ENCODE measurements at places on chromosomes 4 and X.

DNA sequence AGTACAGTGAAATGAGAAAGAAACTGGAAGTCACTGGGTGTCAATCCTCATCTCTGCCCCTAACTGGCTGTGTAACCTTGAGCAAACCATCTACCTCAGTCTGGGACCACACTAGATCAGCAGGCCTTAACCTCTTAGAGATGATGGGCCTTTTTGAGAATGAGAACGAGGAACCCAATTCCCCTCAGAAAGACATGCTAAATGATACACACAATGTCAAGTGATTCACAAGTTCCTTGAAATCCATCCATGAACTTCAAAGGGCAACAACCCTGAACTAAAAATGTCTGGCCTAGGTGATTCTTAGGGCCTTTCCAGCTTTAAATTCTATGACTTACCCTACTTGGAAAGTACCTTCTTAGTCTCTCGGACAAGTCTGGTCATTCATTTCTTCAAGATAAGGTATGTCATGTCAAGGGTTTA lies 47.4 kb downstream of the ACSL4 start:
- no peak for DNase-seq

GRCh38 chr4:108458681-108459080 lies 161.7 kb upstream of the RPL34 start:
- DNase-seq: no peak

GRCh38 chrX:45806410-45807121 lies 605.9 kb upstream of the DIPK2B start:
- DNase-seq: peak; percentile 95

DNA sequence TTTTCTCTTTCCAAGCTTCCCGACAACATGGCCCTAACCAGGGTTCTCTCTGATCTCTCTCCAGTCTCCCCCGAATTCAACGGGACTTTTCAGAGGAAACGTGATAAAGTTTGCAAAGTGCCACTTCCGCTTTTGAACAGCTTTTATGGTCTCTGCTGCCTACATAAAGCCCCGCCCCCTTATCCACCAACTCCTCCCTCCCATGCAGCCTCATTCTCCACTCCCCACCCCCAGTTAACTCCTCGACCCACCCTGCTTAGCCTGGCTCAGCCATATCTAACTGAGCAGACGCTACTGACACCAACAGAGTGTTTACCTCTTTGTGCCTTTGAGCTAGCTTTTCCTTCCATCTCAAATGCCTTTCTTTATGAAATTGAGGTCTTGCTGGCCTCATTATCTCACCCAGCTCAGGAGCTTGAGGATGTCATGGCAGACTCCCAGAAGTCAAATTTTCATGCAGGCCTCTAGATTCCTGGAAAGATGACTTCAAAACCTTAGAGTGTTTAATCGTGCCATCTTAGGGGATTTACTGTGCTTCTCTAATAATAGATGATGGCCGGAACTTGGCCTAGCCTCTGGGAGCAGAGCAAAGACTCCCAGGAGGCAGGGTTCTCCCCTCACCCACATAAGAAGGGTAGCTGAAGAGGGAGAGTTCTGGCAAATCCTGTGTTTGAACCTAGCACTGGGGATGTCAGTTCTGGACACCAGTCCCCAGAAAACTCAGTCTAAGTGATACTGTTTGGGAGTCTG lies 606.0 kb downstream of the BCOR start:
- DNase-seq: no peak

DNA sequence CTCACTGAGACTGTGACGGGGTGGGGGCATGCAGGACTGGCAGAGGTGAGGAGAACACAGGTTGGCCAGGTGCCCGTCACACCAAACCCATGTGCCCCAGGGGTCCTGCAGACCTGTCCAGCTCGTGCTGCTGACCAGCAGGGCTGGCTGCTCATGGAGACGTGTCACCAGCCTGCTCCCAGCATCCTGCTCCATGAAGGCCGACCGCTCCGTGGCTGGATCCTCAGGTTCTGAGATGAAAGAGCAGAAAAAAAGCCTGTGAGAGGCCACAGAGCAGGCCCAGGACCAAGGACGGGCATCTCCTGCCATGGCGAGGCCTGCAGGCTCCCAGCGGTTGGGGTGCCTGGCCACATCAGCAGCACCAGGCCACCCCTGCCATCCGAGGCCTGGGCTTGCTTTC lies 71.7 kb upstream of the DRD5 start:
- no peak for DNase-seq

DNA sequence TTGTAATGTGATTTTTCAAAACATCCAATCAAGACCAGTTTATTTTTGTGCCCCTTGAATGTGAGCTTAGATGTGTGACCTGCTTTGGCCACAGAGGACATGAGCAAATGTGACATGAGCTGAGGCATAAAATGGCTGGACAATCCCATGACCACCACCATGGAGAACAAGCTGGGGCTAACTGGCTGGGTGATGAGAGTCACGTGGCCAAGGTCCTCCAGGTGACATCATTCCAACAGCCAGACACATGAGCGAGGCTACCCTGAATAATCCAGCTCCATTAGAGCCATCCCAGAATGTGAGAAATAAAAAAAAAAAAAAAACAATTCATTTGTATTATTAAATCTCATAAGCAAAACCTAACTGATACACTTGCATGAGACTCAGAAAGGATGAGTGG lies 90.4 kb upstream of the LDB2 start:
- no peak for DNase-seq

GRCh38 chr4:84500386-84501201 lies 1.5 kb upstream of the NKX6-1 start:
- no peak for DNase-seq

GRCh38 chr4:68463796-68464195 lies 16.5 kb downstream of the TMPRSS11E start:
- DNase-seq: peak; percentile 11

GRCh38 chrX:50067435-50068284 lies 133.1 kb downstream of the AKAP4 start:
- peak; percentile 22 for DNase-seq

DNA sequence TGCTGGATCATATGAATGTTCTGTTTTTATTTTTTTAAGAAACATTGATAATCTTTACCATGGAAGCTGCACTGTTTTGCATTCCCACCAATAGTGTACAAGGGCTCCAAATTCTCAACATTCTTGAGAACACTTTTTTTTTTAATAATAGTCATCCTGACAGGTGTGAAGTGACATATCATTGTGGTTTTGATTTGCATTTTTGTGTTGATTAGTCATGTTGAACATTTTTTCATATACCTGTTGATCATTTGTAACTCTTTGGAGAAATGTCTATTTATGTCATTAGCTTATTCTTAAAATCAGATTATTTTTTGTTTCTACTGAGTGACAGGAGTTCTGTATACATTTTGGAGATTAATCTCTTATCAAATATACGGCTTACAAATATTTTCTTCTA lies 408.5 kb downstream of the GLUD2 start:
- no peak for DNase-seq

DNA sequence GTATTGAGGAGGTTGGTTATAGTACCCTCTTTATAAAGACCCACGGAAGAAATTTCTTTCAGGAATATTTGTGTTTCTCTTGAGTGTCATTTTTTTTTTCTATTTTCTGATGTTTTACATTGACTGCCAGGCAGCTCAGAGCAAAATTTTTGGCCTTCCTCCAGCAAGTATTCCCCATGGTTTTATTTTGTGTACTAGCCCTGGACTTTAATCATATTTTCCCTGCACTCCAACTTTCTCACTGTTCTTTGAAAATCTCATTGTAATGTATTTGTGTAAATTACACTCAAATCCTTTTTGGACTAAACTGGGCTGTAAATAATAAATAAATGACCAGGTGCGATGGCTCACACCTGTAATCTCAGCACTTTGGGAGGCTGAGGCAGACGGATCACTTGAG lies 45.6 kb upstream of the USP46 start:
- DNase-seq: no peak

DNA sequence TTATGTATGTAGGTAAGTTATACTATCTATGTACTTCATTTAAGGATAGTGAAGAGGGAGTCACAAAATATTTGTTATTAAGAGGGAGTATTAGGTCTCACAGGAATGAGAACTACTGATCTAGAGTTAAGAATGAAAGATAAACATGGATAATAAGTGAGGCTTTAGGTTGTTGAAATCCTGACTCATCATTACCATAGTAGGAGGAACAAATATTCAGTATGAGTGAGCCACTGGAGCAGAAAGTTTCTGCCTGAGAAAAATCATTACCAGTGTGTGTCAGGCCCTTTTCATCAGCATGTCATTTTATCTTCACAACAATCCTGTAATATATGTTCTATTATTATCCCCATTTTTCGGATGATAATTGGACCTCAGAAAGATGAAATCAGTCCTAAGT lies 27.2 kb upstream of the IGSF1 start:
- DNase-seq: peak; percentile 0

GRCh38 chrX:110851780-110852179 lies 56.2 kb upstream of the CHRDL1 start:
- peak; percentile 2 for DNase-seq

GRCh38 chrX:81378560-81378959 lies 176.7 kb downstream of the SH3BGRL start:
- no peak for DNase-seq

DNA sequence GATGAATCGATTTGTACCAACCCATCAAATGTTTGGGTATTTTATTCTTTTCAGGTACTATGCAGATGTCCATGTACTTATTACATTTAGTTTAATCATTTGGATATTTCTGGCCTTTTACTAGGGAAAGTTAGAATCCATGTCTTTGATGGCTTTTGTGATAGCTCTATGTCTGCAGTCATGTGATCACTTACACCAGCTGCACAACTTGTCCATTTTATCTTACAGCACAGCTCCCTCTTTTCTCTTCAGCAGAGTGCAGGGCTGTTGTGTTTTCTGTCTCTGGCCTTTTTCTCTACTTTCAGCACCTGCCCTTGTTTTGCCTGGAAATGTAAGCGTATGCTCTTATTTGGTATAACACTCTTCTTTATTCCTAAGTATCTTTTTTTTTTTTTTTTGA lies 30.6 kb downstream of the WWC2 start:
- DNase-seq: no peak

GRCh38 chr4:1155314-1155713 lies 17.1 kb downstream of the SPON2 start:
- no peak for DNase-seq

DNA sequence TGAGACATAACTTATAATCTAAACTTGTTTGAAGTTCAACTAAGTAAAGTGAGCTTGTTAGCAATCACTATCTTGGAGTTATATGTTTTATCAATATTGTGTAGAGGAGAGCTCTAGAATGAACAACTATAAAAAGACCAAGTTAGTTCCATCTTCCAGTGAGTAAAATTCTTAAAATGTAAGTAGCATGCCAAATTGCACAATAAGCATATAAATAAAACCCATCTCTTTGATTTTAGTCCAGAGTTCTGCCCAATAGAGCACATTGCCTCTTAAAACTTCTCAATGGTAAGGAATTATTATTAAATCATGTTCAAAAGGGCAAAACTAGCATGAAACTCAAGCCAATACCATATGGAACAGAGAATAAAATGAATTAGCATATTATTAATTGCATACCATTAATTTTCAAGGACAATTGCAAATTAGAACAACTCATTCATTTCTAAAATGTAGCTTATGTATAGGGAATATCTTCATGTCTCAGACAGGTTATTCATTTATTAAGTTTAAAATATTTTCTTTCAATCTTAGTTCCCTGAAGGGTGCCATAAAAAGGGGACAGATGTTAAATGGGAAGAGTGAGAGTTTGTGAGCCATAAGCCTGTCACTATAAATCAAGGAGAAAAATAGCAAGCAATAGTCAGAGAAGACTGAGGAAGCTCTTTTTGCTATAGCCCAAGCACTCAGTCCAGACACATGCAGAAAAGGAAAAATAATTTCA lies 507.6 kb downstream of the CENPC start:
- DNase-seq: no peak

DNA sequence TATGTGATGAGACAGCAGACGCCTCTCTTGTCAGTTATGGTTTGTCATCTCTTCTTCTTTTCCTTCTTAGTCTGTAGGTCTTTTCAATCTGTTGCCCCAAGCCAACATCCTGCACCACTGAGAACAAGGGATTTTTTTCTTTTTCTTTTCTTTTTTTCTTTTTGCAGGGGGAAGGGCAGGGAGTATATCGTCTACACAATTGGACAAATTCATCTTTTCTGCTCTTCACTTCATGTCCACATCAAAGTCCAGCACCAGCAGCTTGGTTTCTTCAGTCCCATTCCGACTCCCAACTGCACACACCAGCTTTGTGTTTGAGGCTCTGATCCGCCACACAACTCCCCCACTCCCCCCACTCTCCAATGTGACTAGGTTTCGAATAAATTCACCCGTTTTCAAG lies 213.2 kb downstream of the FBXW7 start:
- DNase-seq: no peak

DNA sequence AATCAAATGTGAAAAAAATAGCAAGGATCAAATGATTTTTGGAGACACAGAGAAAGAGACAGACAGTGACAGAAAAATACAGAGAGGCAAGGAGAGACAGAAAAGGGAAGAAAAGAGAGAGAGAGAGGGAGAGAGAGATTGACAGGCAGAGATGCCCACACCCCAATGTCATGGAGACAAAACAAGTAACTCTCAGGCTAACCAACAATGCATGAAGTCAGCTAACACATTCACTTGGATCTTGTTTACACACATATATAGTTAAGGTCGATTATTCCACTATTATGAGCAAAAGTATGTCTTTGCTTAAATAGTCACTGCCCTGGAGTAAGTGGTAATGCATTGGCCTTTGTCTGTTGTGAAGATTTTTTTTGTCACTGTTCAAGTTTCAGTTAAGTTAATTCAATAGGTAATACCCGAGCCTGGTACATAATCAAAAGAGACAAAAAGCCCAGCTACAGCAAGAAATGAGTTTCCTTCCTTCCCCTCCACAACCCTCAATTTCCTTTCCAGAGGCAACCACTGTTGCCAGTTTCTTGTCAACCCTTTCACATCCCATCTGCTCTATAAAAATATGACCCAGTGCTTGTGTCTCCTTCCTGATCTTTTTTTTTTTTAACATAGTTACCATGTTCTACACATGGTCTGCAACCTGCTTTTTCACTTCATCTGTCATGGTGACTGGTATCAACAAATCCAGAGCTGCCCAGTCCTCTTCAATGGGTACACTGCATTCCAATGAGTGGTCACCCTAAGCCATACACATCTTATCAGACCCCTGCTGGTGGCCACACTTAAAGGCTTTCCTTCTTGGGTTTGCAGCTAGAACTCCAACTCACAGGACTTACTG lies 52.1 kb downstream of the PROM1 start:
- no peak for DNase-seq

DNA sequence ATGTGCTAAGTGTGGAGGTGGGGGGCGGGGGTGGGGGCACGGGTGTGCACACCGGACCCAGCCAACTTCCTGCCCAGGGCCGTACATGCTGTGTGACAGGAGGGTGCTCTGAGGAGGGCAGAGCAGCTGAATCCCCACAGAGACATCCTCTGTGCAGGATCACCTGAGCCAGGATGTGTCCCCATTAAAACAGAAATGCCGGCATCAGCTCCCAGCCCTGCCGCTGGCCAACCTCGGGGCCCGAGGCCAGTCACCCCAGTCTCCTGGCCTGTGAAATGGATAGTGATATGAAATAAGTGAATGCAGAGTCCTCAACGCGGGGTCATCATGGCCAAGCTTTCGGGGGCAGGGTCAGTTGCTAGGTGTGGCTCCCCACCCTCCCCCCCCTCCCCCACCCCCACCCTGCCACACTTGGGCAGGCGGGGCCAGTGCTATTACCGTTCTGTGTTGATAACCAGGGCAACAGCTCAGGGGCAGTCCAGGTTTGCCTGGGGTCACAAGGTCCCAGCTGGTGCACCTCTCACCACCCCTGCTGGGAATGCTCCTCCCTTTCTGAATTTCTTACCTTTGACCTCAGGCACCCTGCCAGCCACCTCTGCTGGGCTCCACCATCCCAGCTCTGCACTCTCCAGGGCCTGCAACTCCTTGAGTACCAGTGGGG lies 227.2 kb upstream of the PSAPL1 start:
- DNase-seq: no peak
